ENCODE measurements at places on chromosomes 2 and 18.

GRCh38 chr2:99980176-99980575, 162.2 kb downstream of the AFF3 start:
- DNase-seq, result no peak

GRCh38 chr2:128601298-128602037, 282.8 kb upstream of the HS6ST1 start:
- DNase-seq, result peak; percentile 11

- DNase-seq, result no peak
Measured at GRCh38 chr2:238444242-238444641, 17.5 kb downstream of the ASB1 start.

GRCh38 chr18:11517704-11518103, 91.7 kb upstream of the SLC35G4 start:
- DNase-seq, result no peak

DNA sequence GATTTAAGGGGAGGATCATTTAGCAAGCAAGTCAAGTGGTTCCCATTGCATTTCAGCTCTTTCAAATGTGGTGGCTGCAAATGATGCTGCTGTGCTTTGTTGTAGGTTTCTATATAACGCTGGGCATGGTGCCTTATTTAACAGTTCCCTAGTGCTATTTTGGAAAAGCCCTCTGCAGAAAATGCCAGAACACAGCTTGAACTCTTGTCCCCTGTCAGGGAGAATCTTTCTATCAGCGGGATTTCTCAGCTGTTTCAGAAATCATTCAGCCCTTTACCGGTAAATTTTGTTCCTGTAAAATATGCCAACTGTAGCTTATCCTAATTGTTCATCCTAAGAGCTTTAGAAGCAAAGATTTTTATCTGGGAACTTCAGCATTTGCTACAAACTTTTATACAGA, 77.8 kb upstream of the DTNA start:
- no peak for DNase-seq

GRCh38 chr2:75896779-75897366, 186.2 kb upstream of the GCFC2 start:
- DNase-seq, result no peak

- DNase-seq, result no peak
Measured at GRCh38 chr2:9099341-9099751, 95.9 kb upstream of the MBOAT2 start.
